ENCODE measurements at places on chromosomes 4 and X.
A peak's percentile ranks its signal among the peaks of the same experiment; 100 is the strongest.

DNA sequence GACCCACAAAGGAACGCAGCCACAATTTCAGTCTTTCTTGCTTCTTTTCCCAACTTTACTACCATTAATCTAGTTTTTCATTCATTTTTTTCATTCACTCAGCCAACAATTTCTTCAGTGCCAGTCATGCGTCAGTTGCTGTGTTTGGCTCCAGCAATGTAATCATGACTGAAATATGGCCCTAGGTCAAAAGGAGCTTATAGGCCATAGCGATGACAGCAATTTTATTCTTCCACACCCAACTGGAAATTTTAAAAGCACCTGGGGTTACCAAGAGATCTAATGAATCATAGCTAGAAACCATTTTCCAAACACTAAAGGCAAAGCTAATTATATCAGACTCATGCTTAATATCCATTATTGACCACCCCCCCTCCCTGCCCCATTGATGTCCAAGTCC lies 29.8 kb upstream of the C1QTNF7 start:
- DNase-seq, result no peak

GRCh38 chr4:123599061-123599919 lies 202.7 kb downstream of the SPRY1 start:
- no peak for DNase-seq

- DNase-seq, result peak; percentile 26
These were observed 473 bp upstream of the VAMP7 start for GRCh38 chrX:155880586-155881157.

- no peak for DNase-seq
These were observed 524.3 kb upstream of the MAGEB2 start for GRCh38 chrX:29691044-29691443.

- no peak for DNase-seq
These were observed 17.6 kb upstream of the MECP2 start for GRCh38 chrX:154115071-154115470.

GRCh38 chr4:142959173-142959572 lies 113.1 kb upstream of the INPP4B start:
- DNase-seq, result no peak

DNA sequence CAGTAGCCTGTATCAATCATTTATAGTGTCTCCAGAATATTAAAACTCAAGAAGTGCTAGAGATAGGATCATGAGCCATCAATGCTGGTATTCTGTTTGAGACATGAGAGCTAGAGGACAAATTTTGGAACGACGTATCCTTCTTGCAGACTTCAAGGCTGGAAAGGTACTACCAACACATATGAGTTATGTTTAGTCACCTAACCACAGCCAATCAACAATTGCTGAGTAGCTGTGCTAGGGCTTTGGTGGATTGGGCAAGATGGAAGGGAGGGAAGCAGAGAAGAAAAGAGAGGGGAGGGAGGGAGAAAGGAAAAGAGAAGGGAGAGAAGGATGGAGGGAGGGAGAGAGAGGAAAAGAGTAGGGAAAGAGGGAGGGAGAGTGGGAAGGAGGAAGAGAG lies 21.6 kb upstream of the RAI2 start:
- DNase-seq, result peak; percentile 0

DNA sequence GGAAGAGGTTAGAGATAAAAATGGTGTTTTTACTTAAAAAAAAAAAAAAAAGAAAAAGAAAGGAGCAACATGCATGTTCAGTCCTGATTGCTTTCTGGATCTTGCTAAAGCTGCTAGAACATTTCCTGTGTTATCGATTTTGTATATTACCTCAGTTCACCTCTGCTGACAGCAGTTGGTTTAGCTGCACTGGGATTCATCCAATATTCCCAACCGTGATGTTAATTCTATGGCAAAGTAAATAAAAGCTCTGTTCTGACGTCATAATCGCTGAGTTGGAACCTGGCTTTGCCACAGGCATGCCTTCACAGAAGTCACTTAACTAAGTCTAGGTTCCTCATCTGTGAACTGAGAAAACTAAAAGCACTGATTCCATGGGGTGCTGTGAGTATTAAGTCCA lies 90.7 kb upstream of the SORBS2 start:
- no peak for DNase-seq

DNA sequence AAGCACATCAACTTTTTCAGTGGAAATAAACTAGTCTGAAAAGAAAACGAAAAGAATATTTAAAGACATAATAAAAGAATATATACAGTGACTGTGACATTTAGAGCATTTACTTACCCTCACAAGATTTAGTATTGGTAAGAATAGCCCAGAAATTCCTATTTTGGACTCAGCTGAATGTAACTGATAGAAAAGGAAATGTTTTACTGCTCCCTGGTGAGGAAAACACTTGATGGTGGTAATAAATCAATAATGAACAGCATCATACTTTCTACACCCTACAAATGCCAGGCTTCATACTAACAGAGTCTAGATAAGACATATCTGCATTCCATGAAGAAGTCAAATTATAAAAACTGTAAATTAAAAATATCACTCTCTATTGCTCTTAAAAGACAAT lies 753.5 kb upstream of the PCDH10 start:
- DNase-seq, result no peak

Data from RPMI7951 (cell line).